SK-N-SH (cell line): ENCODE measurements at places on chromosomes 6 and 20.
A peak's percentile ranks its signal among the peaks of the same experiment; 100 is the strongest.

GRCh38 chr20:50364542-50364941 is 145.6 kb upstream of the PTPN1 start:
- H3K4me1 ChIP-seq = no peaks in the 10 kb centered on the region; the same call in 1 of the 2 replicates
- H3K27ac ChIP-seq = no peak overlapping the region
- no peaks in the 10 kb centered on the region for H3K36me3 ChIP-seq
- DNase-seq = no peak

GRCh38 chr20:5996765-5997164 is 46.3 kb downstream of the MCM8 start:
- H3K4me3 ChIP-seq = no peak overlapping the region
- DNase-seq = no peak
- no peaks in the 10 kb centered on the region for H3K27me3 ChIP-seq
- H3K4me1 ChIP-seq = peaks cover 6% of the 10 kb centered on the region

DNA sequence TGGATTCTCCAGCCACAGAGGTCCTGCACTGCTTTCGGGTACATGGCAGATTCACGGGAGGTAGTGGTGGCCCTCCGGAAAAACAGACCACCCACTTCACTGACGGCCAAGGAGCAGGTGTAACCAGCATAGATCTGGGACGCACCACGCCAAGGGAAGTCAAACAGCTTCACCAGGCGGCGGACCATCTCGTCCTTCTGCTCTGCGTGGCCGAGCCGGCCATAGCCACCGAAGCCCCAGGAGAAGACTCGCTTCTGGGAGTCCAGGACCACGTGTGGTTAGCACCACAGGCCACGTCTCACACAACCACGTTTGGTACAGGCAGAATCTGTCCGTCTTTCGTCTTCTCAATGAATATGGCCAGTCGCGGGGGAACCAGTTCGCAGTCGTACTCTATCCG is 184.8 kb upstream of the COL21A1 start:
- no peak overlapping the region for H3K4me3 ChIP-seq
- H3K27ac ChIP-seq = no peak overlapping the region
- H3K27me3 ChIP-seq = no peaks in the 10 kb centered on the region
- H3K36me3 ChIP-seq = no peaks in the 10 kb centered on the region
- H3K4me1 ChIP-seq = no peaks in the 10 kb centered on the region

DNA sequence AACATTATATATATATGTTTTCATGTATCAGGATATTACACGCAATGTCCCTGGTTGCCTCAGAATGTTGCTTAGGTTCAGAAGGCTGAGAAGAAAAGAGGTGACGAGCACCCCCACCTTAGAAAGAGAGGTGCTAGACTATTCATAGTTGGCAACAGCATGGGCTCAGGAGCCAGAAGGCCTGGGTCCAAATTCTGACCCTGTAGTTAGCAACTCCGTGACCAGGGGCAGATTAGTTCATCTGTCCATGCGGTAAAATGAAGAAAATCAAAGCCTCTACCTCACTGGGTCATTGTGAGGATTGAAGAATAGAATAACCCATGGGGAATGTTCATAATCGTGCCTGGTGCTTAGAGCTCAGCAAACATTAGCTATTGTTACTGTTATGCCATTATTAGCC is 5.4 kb upstream of the SIRT5 start:
- DNase-seq = no peak
- H3K27me3 ChIP-seq = peaks cover 4% of the 10 kb centered on the region; the same call in 1 of the 2 replicates
- no peak overlapping the region for H3K4me3 ChIP-seq
- no peaks in the 10 kb centered on the region for H3K4me1 ChIP-seq
- peaks cover 3% of the 10 kb centered on the region; the same call in 1 of the 2 replicates for H3K36me3 ChIP-seq

DNA sequence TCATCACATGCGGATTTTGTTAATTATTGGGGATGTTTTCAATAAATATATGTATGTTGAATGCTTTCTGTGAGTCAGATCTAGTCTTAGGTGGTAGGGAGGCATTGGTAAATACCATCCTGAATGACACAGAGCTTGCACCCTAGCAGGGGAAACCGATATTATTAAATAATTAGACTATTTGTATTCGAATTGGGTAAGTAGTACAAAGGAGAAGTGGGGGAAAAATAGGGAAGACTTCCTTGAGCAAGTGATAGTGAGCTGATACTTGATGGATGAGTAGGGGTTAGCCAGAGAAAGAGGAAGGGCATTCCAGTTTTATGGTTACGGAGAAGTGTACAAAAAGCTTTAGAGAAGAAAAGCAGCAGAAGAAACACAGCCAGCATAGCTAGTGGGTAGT is 1.5 kb downstream of the RIOK1 start:
- peaks cover 14% of the 10 kb centered on the region for H3K4me1 ChIP-seq
- H3K27ac ChIP-seq = peak overlapping the region; percentile 93
- H3K36me3 ChIP-seq = peaks cover 18% of the 10 kb centered on the region
- peak overlapping the region; percentile 82 for H3K4me3 ChIP-seq

GRCh38 chr6:15901141-15902115 is 227.5 kb upstream of the MYLIP start:
- DNase-seq = no peak
- no peak overlapping the region for H3K4me3 ChIP-seq
- no peak overlapping the region for H3K27ac ChIP-seq
- no peaks in the 10 kb centered on the region for H3K27me3 ChIP-seq
- H3K36me3 ChIP-seq = no peaks in the 10 kb centered on the region

DNA sequence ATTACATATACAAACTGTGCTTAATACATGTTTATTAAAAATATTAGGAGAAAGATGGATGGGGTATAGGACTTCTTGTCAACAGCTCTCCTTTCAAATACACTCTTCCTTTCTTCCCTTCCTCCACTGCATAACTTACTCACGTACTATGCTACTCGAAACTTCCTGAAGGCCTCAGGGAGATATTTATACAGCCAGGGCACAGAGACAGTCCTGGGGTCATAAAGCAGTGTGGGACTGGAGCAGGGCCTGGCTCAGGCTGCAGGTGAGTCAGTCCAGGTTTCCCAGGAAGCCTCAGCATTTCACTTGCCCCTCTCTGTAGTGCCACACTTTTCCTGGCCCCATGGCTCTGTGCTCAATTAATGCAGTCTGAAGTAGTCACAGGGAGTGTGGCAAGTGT is 157.0 kb downstream of the UBE3D start:
- H3K27ac ChIP-seq = no peak overlapping the region
- H3K27me3 ChIP-seq = no peaks in the 10 kb centered on the region
- DNase-seq = no peak

DNA sequence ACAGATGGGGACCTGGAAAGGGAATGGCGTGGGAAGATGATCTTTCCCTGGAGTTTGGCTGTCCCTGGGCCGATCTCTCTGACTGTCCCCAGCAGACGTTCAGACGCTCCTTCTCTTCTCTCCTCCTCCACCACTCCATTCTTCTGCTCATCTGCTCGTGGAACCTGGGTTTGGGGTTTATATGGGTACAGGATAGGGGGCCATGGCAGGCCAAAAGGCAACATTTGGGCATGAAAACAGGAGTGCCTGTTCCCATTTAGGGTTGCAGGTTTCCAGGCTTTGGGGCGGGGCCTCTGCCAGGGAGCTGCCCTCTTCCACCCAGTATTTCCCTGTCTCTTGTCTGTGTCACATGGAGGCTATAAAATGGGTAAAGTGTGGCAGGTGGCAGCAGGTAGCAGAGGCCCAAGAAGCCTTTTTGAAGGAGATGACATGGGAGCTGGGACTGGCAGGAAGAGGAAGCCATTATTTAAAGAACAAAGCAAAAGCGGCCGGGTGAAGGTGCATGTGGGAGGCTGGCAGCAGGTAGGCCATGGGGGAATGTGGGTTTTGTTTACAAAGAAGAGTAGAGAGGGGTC is 203.7 kb downstream of the BMP7 start:
- H3K36me3 ChIP-seq = no peaks in the 10 kb centered on the region
- H3K27ac ChIP-seq = no peak overlapping the region
- no peak overlapping the region for H3K4me3 ChIP-seq
- DNase-seq = no peak

DNA sequence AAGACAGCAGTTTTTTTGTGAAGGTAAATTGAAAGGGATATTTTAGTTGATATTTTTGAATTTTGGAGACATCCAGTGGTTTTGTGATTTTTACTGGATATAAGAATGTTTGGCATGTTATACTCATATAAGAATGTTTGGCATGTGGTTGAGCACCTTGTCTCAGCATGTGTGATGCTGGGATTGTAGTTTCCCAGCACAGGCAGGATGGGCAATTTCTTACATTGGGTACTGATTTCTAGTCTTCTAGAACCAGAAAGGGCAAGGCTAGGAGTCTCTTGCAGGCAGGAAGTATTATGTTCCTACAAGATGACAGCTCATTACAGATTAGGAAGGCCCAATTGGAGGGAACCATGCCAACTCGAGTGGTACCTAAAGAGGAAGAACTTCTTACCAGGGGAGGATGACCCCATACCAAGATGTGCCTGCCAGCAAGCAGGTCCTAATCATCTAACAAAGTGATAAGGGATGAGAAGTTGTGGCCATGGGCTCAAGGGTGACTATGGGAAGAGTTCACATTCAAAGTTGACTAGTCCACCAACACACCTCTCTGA is 377.8 kb downstream of the UTRN start:
- H3K27ac ChIP-seq = no peak overlapping the region
- peaks cover 22% of the 10 kb centered on the region for H3K4me1 ChIP-seq
- H3K36me3 ChIP-seq = no peaks in the 10 kb centered on the region
- H3K4me3 ChIP-seq = no peak overlapping the region
- DNase-seq = no peak
- H3K27me3 ChIP-seq = no peaks in the 10 kb centered on the region

DNA sequence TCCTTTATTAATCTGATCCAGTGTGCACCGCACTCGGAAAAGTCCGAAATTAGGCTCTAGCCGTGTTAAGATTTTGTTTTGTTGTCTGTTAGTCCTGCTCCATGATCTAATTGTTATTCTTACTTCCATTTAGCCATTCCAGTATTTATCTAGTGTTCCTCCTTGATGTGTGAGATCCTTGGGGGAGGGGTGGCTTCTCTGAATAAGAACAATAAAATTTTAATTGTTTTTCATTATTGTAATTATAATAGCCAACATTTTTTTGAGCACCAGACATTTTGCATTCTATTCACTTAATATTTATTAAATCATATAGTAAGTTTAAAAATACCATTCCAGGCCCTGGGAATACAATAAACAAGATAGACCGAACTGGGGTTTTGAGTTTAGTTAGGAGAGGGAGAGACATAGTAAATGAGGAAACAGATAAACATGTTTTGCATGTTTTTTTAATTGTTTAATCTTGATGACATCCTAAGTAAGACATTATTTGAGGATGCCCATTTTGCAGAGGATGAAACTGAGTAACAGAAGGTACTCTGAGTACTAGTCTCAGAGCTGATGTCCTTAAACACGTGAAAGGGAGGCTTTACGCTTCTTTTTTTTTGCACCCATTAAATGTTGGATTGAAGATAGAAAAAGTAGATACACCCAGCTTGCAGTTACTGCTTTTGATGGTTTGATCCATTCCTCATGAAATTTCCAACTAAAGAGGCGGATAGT is 1.2 kb downstream of the CBFA2T2 start:
- H3K27me3 ChIP-seq = no peaks in the 10 kb centered on the region
- no peak for DNase-seq
- H3K4me3 ChIP-seq = peak overlapping the region; percentile 84

- H3K36me3 ChIP-seq = peaks cover 9% of the 10 kb centered on the region
- H3K4me1 ChIP-seq = peaks cover 20% of the 10 kb centered on the region
- H3K27me3 ChIP-seq = no peaks in the 10 kb centered on the region
- no peak overlapping the region for H3K27ac ChIP-seq
- H3K4me3 ChIP-seq = no peak overlapping the region
These were observed 45.7 kb downstream of the RAMACL start for GRCh38 chr6:166540631-166541331.

- peak overlapping the region; percentile 72 for H3K27ac ChIP-seq
- DNase-seq = no peak
- H3K36me3 ChIP-seq = no peaks in the 10 kb centered on the region
- no peaks in the 10 kb centered on the region for H3K27me3 ChIP-seq
These were observed 897 bp downstream of the CD2AP start for GRCh38 chr6:47478233-47479139.
